Glutamatergic neuron (in vitro differentiated cells): ENCODE measurements at places on chromosomes 1 and 21. TPM values are rescaled to one million over a fixed set of nuclear protein-coding genes. Genes with fewer than 3 reads are reported as not detected.

GRCh38 chr1:154483941-154484803 is 17.8 kb upstream of the TDRD10 start:
- no peak for DNase-seq

The LCE1B gene
- not detected for total RNA-seq

The TBX19 gene
- 0.78 TPM for total RNA-seq

The SLC44A5 gene
- 15.4 TPM for total RNA-seq

The COL8A2 gene
- total RNA-seq = not detected

The LRRC8B gene
- 17.7 TPM for total RNA-seq

DNA sequence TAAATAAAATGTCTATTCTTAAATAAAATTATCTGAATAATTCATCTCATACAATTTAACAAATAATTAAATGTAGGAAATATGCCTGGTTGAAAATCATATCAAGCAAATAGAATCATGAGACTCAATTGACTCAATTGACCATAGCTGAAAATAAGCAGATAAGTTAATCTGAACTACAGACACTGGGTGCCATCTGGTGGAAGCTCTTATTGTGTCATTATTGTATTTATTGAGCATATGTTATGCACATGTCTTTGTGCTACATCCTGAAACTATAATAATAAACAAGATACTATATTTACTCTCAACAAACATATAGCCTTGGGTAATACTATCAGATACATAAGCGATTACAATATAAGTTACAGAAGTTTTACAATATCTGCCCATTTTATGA is 41.0 kb downstream of the BRINP3 start:
- no peak for DNase-seq

- DNase-seq = no peak
Observed at GRCh38 chr21:28410256-28410655, 582.4 kb downstream of the LTN1 start.

DNA sequence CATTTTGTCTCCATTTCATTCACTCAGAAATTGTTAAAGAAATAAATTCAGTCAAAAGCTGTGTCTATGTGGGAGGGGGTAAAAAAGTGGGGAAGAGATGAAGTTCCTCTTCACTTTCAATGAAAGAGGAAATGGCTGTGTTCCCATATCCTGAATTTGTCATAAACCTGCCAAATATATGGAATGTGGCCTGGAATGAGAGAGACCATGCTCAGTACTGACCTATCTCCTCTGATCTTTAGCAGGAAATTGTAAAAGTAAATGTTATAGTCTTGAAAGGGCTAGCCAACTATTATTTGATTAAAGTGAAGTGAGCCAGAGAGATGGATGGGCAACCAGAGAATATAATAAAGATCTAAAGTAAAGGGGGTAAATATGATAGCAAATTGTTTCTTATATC is 130.3 kb upstream of the C21orf91 start:
- no peak for DNase-seq

The EFNA3 gene
- total RNA-seq = 14.6 TPM
